ENCODE measurements at places on chromosomes 5 and 9.

DNA sequence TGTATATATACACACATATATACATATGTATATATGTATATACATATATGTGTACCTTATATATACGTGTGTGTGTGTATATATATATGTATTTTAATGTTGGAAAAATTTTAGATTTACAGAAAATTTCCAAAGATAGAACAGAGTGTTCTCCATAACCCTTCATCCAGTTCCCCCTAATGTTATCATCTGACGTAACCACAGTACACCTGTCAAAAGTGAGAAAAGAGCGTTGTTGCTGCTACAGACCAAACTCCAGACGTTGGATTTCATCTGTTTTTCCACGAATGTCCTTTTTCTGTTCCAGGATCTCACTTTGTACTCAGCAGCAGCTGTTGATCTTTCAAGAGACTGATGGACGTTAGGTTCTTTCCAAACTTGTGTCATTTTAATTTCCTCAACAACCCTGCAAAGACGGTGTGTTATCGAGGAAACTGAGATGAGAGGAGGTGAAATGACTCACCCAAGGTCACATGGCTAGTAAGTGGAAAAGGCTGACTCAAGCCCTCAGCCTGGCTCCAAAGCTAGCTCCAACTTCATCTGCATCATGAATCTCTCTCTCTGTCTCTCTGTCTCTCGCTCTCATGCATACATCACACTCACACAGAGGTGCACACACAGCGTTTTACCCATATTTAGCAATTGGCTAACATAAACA lies 17.0 kb upstream of the NTNG2 start:
- peak; percentile 37 for DNase-seq

DNA sequence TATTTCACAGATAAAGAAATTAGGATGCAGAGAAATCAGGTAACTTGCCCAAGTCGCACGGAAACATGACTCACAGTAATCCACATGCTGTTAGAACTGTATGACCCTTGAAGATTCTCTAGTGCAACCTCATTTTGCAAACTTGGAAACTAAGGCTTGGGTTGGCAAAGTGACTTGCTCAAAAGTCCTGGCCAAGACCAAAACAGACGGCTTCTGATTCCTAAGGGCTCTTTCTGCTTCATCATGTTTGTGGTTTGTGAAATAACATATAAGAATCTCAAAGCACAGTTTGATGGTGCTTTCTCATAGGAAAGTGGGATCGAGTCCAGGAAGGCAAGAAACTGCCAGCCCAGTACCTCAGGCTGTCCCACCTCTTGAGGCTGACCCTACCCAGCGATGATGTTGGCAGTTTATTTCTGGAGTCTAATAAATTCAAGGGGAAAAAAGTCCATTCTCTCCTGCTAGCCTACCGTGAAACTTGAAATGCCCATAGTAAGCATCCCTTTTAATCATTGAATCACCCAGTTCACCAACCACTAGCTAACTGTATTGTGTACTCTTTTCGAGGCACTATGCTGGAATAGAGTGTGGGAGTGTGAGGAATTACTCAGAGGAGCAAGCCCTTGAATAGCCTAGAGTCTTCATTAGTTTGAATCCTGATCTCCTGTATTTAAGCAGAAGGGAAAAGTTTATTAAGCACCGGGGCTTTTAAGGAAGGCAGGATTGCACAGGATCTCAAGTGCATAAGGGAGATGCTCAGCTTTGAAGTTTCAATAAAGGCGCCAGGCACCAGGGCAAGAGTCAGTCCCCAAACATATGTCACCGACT lies 14.1 kb downstream of the CAPSL start:
- DNase-seq = peak; percentile 23

DNA sequence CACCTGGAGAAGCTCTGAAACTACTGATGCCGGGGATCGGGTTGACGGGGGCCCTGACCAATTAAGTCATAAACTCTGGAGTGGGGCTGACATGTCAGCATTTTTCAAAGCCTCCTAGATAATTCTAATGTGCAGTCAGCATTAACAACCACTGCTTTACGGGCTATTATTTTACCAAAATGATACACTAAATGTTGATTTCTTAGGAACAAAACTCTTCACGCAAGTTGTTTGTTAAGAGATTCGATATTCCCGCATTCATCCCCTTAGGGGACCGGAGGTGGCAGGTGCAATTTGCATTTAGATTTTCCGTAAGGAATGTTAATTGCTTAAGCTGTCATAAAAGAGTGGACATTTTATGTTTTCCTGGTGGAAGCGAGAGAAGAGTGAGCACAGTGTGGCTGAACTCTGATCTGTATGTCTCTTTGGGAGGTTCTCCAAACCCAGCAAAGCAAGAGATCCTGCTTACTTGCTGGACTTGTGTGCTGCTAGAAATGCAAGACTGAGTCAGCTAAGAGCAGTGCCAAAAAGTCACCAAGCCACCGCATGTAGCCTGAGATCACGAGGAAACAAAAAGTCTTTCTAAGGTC lies 77.6 kb downstream of the UGCG start:
- no peak for DNase-seq

GRCh38 chr5:177427211-177427822 lies 841 bp downstream of the GRK6 start:
- DNase-seq = peak; percentile 47

Data from activated CD4-positive, alpha-beta T cell treated with anti-CD3 and anti-CD28 coated beads for 48 hours (primary cell).